ENCODE measurements at places on chromosomes 2 and 18. TPM values are rescaled to one million over a fixed set of nuclear protein-coding genes. Genes with fewer than 3 reads are reported as not detected.

RBMS1 gene
- 68.7 TPM for total RNA-seq

THOC1 gene
- total RNA-seq: 31.4 TPM

MTX2 gene
- total RNA-seq: 15.2 TPM

KIF1A gene
- total RNA-seq: not detected

LONRF2 gene
- not detected for total RNA-seq

VIL1 gene
- total RNA-seq: not detected

REG1A gene
- not detected for total RNA-seq

COLEC12 gene
- 49.6 TPM for total RNA-seq

CYP27C1 gene
- 0.08 TPM for total RNA-seq

CFC1 gene
- not detected for total RNA-seq

POTEE gene
- total RNA-seq: under 0.01 TPM

LHCGR gene
- not detected for total RNA-seq

Data from smooth muscle cell of the coronary artery (primary cell).